ENCODE measurements at places on chromosomes 6 and 20.

DNA sequence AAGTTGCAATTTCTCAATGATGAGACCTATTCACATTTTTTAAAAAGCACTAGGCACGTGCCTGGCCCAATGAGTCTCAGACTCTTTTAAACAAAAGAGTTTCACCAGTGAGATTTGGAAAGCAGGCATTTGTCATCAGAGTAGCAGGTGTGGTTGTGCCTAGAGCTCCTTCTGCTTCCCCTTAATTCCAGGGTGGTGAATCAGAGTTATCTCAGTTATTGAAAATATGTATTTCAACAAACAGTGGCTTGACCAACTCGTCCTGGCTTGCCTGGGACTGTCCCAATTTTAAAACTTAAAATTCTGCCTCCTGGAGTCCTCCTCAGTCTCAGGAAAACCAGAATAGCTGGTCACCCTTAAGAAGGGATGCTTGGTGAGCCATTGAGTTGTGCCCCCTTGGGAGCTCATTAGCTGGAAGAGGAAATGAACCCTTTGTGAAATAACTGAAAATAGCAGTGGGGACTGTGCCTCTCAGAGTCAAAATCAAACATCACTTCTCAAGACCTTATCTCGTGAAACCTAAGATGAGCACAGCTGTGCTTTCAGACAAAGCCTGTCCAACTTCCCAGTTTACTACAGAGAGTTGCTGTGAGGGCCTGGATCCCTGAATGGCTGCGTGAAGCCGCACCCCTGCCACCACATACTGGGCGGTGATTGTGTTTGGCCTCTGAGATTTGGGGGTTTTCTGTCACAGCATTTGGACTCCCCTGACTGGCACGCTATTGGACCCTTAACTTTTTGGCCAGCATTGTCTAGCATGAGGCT lies 116.3 kb downstream of the ANKRD60 start:
- no peak for DNase-seq

DNA sequence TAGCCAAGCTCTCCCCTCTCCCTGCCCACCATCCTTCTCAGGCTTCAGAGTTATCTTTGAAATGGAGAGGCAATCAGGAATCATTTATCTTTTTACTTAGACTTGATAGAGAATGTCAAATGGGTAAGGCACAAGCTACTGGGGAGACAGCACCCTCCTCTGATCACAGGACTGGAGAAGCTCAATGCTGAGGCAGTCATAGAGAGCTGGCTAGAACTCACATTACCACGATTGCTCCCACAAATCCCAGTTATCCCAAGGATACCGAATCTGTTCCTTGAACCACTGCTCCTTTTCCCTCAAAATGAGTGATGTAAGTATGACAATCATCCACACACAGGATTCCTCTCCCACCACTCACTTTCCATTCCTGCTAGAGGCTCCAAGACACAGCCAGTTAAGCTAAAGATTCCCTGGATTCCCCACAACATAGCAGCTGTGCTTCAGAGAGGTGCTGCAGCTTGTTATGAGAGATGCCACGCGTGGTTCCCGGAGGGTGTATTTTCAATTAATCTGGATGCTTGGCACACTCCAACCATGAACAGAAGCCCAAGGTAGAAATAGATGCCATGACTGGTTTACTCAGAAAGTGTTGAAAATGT lies 96.2 kb upstream of the VGLL2 start:
- no peak for DNase-seq

DNA sequence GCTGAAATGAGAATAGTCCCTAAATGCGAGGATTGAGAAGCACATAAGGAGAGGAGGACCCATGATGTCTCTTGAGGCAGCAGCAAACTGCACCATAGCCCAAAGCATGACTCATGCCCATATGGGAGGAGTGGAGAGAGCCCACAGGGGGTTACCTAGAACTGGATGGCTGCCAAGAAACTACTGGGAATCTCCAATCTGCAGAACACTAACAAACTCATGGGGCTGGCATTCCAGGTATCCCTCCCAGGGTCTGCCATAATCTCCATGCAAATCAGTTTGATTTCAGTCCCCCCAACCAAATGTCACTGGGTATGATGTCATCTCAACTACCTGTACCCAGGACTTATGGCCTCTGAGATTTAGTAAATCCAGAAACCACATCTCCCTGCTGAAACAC lies 410.5 kb downstream of the PTPRT start:
- DNase-seq: no peak

GRCh38 chr6:33249732-33250630 lies 21.7 kb downstream of the VPS52 start:
- no peak for DNase-seq

GRCh38 chr20:9323622-9324021 lies 190.8 kb upstream of the LAMP5 start:
- no peak for DNase-seq

- DNase-seq: no peak
These were observed 343.4 kb downstream of the TBC1D32 start for GRCh38 chr6:120990866-120991265.

DNA sequence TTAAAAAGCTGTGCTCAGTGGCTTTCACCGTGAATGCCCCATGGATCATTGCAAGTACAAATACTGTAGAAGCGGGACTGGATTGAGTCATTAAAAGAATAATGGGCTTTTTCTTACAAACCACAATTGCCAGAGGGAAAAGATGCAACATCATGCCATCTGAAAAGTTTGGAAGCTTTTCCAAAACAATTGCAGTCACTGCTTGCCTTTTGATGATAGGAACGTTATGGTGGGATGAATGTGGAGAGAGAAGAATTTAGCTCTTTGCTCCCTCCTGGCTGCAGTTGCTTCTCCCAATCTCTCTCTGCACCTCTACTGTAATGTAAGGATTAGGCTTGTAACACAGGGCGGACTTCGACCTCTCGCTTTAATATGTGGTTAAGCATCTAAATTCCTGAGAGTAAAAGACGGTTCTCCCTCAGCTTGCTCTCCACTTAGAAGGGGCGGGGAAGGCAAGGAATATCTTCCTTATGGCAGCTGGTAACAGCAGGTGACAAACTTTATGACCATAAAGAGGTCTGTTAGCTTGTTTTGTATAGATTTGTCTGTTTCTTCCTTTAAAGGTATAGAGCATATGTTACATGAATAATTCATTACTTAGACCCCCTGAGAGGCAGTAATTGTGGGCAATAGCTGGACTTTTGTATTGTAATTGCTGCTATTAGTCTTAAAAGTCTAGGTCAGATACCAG lies 376.1 kb downstream of the UTRN start:
- peak; percentile 32 for DNase-seq

- DNase-seq: no peak
These were observed 181.8 kb downstream of the DLL1 start for GRCh38 chr6:170108890-170109587.

- no peak for DNase-seq
These were observed 41.1 kb upstream of the PTGIS start for GRCh38 chr20:49608752-49609670.

DNA sequence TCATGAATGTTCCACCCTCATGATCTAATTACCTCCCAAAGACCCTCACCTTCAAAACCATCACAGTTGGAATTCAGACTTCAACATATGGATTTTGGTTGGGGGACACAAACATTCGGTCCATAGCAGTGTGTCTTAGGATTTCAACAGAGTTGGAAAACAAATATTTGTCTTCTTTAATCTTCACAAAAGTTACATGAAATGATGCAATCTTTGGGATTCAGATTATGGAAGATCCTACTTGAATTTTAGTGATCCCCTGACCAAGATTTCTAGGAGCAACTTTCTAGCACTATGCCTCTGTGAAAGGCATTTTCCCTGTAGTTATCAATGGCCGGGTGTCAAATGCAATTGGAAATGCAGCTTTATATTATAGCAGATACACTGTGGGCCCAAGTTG lies 86.5 kb downstream of the TRMT11 start:
- no peak for DNase-seq

DNA sequence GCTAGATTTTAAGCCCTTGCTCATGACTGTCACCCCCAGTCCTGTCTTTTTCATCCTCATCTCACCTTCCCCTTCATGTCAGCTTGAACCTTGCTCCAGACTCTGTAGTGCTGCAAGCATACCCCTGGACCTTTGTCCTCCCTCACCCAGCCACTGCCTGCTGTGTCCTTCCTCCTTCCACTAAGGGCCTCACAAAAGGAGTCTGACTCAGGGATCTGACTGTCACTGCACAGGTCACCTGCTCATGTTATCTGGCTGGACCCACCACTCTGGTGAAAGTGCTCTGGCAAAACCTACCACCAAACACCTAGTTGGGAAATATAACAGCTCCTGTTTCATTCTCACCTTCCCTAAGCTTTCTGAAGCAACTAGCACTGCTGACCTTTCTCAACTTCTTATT lies 151.4 kb downstream of the INSM1 start:
- DNase-seq: no peak

DNA sequence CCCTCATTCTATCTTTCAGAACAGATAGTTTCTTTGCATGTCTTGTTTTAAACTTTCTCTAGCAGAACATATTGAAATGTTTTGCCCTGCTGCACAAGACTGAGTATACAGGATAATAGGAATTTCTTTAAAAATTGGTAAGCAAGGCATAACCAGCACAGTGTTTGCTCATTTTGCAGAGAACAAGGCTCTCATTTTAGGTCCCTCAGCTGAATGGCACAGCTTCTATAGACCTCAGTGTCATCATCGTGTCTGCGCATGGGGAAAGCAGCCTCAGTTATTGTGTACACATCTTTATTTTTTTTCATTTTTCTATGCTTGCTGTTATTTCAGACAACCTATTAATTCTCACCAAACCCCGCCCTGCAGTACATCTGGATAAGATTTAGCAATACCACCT lies 35.7 kb downstream of the TTI1 start:
- no peak for DNase-seq

- DNase-seq: no peak
These were observed 31.2 kb downstream of the TTLL9 start for GRCh38 chr20:31901615-31902014.

DNA sequence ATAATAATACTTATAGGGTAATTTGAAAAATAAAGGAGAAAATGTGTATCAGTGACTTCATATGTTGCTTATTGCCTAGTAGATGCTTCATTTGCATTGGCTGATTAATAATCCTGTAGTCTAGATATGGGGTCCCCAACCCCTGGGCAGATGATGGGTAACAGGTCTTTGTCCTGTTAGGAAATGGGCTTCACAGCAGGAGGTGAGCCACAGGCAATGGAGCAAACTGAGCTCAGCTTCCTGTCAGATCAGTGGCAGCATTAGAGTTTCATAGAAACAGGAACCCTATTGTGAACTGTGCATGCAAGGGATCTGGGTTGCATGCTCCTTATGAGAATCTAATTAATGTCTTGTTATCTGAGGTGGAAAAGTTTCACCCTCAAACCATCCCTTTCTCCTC lies 1049.5 kb upstream of the EPHA7 start:
- no peak for DNase-seq

DNA sequence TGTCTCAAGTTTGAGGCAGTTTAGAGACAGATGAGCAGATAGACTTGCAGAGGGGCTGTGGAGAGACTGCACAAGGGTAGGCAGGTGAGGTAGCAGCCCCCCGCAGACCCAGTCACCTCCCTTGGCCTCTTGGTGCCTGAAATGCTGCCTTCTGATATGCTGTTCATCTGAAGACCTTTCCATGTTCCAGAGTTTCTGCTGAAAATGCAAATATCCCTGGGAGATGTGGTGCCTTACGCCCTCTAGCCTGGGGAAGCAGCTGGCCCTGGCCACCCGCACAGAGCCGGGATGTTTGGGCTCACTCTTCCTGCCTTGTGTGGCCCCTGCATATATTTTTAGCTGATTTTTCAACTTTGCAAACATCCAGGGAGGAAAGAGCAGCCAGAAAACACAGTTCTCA lies 51.4 kb downstream of the TMEM242 start:
- DNase-seq: no peak

DNA sequence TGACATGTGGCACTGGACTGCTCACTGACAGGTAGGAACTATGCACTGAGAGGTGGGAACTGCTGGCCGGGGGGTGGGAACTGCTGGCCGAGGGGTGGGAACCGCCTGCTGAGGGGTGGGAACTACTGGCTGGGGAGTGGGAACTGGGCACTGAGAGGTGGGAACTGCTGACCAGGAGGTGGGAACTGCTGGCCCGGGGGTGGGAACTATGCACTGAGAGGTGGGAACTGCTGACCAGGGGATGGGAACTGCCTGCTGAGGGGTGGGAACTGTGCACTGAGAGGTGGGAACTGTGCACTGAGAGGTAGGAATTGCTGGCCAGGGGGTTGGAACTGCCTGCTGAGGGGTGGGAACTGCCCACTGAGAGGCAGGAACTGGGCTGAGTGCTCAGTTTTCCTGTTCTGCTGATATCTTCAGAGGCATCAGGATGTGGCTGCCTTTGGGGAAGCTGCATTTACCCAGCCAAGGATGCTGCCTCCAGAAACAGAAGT lies 90.2 kb downstream of the THBS2 start:
- no peak for DNase-seq

- DNase-seq: no peak
These were observed 23.6 kb upstream of the FABP7 start for GRCh38 chr6:122755901-122756300.

GRCh38 chr6:46104209-46104608 lies 25.6 kb upstream of the ENPP4 start:
- DNase-seq: no peak

DNA sequence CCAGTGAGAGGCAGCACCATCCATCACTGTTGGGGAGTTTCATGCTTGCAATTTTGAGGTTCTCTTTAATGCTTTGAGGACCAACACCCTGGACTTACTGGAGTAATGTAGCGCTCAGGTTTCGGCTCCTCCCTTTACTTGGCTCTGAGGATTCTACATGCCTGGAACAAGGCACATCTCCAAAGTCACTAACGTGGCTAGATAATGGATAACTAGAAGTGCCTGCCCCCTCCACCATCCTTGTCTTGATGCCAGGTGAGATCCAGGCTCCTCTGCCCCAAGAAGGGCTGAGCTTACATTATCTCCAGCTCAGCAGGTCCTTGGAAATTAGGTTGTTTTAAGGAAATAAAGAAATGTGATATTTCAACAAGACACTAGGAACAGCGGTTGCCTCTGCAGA lies 75.5 kb upstream of the ZNFX1 start:
- no peak for DNase-seq

DNA sequence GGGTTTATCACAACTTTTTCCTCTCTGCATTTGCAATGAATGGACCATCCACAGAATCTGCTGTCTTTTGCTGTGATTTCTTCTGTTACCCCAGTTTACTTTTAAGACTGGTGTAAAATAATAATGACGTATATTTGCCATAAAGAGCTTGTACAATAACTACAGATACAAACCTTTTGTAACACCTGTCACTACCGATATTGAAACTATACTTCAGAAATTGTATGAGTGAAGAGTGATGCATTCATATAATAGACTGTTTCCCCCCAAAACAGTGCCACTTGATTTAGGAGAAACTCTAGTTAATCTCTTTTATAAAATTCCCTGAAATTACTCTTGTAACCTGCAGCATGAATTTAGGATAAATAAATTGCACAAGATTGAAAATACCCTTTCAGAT lies 26.4 kb upstream of the PIM1 start:
- no peak for DNase-seq

GRCh38 chr6:111353912-111354462 lies 129.0 kb downstream of the REV3L start:
- no peak for DNase-seq

DNA sequence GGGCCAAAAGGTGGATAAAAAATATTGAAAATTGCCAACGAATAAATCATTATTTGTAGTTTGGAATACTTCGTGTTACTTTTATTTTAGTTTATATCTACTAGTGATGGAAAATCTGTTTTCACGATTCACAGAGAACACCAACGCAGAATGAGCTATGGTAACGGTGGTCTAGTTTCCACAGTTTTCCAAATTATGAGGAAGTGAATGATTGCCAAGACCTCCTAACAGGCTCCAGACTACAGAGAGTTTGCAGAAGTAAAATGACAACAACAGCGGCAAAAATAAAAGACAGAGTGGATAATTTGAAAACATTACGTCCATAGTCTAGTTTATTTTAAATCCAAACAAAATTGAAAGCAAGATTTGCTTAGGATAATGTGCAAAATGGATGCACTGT lies 57.0 kb upstream of the AIG1 start:
- no peak for DNase-seq

Measured in AG09309 (cell line).